CD4-positive, CD25-positive, alpha-beta regulatory T cell (primary cell): ENCODE measurements at places on chromosomes 11 and 22. TPM values are rescaled to one million over a fixed set of nuclear protein-coding genes. Genes with fewer than 3 reads are reported as not detected.

- H3K27ac ChIP-seq, result no peak overlapping the region
- H3K4me3 ChIP-seq, result no peak overlapping the region
- no peaks in the 10 kb centered on the region for H3K36me3 ChIP-seq
- no peaks in the 10 kb centered on the region for H3K4me1 ChIP-seq
Observed at GRCh38 chr22:49999946-50000586, 12.5 kb downstream of the IL17REL start.

GRCh38 chr11:88480223-88480622 lies 142.7 kb upstream of the CTSC start:
- no peak overlapping the region for H3K27ac ChIP-seq
- DNase-seq, result no peak
- H3K27me3 ChIP-seq, result no peaks in the 10 kb centered on the region
- no peaks in the 10 kb centered on the region for H3K4me1 ChIP-seq
- H3K36me3 ChIP-seq, result no peaks in the 10 kb centered on the region
- no peak overlapping the region for H3K4me3 ChIP-seq

GRCh38 chr11:113288286-113288863 lies 26.0 kb upstream of the TTC12 start:
- H3K4me3 ChIP-seq, result no peak overlapping the region
- no peak for DNase-seq
- H3K27ac ChIP-seq, result no peak overlapping the region
- no peaks in the 10 kb centered on the region for H3K4me1 ChIP-seq

DNA sequence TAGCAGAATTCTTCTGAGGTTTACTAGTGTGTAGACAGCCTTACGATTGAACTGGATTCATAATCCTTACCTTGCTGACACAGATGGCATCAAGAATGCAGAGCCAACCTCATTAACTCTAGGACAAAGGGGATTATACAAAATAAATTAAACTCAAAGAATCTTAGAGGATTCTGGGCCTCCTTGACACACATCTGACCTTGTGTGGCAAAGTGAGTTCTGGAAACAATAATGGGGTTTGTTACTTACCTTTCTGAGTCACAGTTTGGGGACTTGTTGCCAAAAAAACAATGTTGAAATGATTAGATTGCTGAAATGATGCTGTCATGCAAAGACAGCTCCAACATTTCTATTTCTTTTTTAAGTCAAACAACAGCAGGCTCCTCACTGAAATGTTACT lies 179.1 kb upstream of the ISX start:
- H3K27me3 ChIP-seq, result no peaks in the 10 kb centered on the region
- DNase-seq, result no peak
- H3K36me3 ChIP-seq, result no peaks in the 10 kb centered on the region
- H3K4me1 ChIP-seq, result no peaks in the 10 kb centered on the region
- H3K4me3 ChIP-seq, result no peak overlapping the region

DNA sequence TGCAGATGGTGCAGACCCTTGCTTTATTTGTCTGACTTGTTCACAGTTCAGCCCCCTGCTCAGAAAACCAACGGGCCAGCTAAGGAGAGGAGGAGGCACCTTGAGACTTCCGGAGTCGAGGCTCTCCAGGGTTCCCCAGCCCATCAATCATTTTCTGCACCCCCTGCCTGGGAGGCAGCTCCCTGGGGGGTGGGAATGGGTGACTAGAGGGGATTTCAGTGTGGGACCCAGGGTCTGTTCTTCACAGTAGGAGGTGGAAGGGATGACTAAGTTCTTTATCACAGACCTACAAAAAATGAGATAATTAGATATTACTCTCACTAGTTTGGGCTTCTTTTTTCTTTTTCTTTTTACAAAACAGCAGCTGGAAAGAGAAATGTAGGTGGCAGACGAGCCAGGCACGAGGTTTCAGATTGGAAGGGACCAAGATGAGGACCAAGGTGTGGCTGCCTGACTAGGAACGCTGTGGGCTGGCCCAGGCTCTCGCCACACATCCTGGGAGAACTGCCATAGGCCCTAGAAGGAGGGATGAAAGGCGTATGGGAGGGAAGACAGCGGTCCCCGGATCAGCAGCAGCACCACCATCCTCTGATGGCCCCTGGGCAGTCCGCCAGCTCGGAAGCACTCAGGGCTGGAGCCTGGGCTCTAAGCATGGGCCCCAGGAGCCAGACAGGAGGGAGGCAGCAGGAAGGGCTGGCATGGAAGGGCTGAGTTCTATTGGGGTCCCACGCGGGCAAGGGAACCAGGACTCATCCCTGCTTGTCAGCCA lies 14.2 kb downstream of the TXN2 start:
- DNase-seq, result no peak
- H3K27me3 ChIP-seq, result no peaks in the 10 kb centered on the region
- H3K36me3 ChIP-seq, result peaks cover 3% of the 10 kb centered on the region
- H3K4me1 ChIP-seq, result peaks cover 16% of the 10 kb centered on the region
- no peak overlapping the region for H3K4me3 ChIP-seq
- no peak overlapping the region for H3K27ac ChIP-seq

DNA sequence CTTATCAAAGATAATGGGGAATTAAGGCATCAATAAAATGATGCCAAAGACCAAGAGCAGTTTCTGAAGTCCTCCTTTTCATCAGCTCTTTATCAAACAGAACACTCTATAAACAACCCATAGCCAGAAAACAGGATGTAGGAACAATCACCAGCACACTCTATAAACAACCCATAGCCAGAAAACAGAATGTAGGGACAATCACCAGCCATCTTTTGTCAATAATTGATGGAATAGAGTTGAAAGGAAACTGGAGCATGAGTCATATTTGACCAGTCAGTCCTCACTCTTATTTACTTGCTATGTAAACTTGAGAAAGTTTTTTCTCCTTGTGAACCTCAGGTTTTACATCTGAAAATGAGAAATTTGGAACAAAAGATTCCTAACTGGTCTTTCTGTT lies 10.0 kb downstream of the MS4A2 start:
- H3K27me3 ChIP-seq, result no peaks in the 10 kb centered on the region
- no peak overlapping the region for H3K27ac ChIP-seq
- H3K4me1 ChIP-seq, result no peaks in the 10 kb centered on the region

DNA sequence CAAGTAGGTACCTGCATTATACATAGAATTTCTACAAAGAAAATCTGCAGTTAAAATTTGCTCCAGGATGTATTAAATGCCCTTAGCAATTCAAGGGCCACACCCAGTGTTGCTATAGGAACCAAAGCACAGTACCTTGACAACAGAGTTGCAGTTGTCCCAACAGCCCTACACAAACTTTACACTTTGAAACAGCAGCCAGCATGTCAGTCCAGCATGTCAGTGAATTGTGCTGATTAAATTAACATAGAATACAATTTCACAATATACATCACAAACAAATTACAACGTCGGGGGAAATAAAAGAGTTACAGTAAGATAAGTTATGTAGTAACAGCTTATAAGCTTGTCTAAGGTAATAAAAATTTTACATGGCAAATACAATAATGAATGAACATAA lies 389.2 kb downstream of the SOX6 start:
- no peaks in the 10 kb centered on the region for H3K4me1 ChIP-seq
- H3K27me3 ChIP-seq, result no peaks in the 10 kb centered on the region
- H3K36me3 ChIP-seq, result no peaks in the 10 kb centered on the region
- DNase-seq, result no peak
- H3K27ac ChIP-seq, result no peak overlapping the region
- H3K4me3 ChIP-seq, result no peak overlapping the region

- peak overlapping the region; percentile 99 for H3K27ac ChIP-seq
- DNase-seq, result no peak
- H3K27me3 ChIP-seq, result no peaks in the 10 kb centered on the region
- peaks cover 39% of the 10 kb centered on the region for H3K4me1 ChIP-seq
Observed at GRCh38 chr11:72813740-72814285, 398 bp upstream of the ATG16L2 start.

GRCh38 chr11:118198370-118198769 lies 21.9 kb upstream of the SCN2B start:
- H3K27me3 ChIP-seq, result no peaks in the 10 kb centered on the region
- peak; percentile 82 for DNase-seq
- peak overlapping the region; percentile 28 for H3K27ac ChIP-seq
- H3K36me3 ChIP-seq, result peaks cover 66% of the 10 kb centered on the region

DNA sequence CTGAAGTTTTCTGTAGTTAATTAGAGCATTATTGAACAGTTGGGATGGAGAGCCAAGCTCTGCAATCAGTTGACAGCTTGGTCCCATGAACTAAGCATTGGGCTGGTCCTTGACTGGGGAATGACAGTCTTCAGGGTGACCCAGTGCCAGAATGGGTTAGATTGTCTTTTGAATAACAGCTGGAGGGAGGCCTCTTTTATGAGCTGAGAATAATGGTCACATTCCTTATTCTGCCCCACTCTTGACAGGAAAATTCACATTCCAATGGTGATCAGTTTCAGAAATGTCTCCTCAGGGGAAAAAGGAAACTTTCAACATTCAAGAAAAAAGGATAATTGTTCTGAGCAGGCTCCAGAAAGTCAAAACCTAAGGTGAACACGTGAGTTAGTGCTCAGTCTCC lies 113.9 kb downstream of the KIRREL3 start:
- H3K4me3 ChIP-seq, result no peak overlapping the region
- no peak overlapping the region for H3K27ac ChIP-seq
- no peaks in the 10 kb centered on the region for H3K4me1 ChIP-seq
- DNase-seq, result no peak

DNA sequence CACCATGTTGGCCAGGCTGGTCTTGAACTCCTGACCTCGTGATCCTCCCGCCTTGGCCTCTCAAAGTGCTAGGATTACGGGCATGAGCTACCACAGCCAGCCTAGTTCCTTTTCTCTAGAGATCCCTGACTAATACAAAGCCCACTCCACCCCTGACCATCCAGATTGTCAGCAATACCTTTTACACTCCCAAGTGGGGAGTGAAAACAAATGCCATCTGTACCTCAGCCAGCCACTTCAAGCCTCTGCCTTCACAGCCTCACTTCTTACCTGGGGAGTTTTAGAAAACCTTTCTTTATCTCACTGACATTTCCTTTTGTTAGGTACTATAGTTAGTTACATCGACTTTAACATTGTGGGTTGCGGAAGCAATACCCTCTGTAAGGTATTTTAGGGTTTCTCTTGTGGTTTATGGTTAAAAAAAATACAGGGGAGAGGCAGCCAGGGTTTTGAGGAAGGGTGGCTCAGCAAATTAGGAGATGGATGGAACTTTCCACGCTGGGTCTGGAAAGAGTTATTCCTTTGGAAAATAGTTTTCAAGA lies 8.9 kb downstream of the TOM1 start:
- H3K4me3 ChIP-seq, result peak overlapping the region; percentile 62
- no peaks in the 10 kb centered on the region for H3K27me3 ChIP-seq
- DNase-seq, result no peak
- H3K4me1 ChIP-seq, result peaks cover 86% of the 10 kb centered on the region
- peak overlapping the region; percentile 62 for H3K27ac ChIP-seq

DNA sequence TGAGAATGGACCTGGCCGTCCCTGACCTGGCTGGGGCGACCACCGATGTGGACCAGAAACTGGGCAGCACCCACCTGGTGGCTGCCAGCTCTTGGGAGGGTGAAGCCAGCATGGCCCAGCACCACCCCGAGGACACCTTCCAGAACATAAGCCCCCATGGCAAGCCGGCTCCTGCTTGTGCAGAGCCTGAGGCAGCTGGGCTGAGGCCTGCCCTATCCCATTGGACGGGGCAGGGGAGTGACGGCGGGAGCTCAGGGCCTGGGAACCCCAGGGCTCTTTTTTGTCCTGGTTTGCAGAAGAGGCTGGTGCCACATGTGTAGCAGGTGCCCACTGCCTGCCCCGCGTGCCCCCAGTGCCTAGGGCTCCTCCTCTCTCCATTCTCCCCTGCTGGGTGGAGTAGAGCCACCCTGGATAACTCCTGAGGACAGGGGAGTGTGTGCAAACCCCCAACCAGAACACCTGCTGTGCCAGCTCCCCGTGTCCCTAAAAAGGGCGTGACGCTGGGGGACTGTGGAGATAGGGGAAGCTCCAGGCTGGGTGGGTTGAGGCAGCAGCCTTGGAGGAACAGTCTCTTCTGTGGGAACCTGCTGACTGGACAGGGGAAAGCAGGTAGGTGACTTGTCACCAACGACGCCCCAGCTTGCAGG lies 11.9 kb downstream of the DUSP8 start:
- DNase-seq, result no peak
- H3K36me3 ChIP-seq, result no peaks in the 10 kb centered on the region
- H3K4me3 ChIP-seq, result no peak overlapping the region

- H3K27me3 ChIP-seq, result no peaks in the 10 kb centered on the region
- no peaks in the 10 kb centered on the region for H3K4me1 ChIP-seq
- no peak overlapping the region for H3K4me3 ChIP-seq
- no peak for DNase-seq
Observed at GRCh38 chr11:70085815-70086769, 8.0 kb downstream of the ANO1 start.

DNA sequence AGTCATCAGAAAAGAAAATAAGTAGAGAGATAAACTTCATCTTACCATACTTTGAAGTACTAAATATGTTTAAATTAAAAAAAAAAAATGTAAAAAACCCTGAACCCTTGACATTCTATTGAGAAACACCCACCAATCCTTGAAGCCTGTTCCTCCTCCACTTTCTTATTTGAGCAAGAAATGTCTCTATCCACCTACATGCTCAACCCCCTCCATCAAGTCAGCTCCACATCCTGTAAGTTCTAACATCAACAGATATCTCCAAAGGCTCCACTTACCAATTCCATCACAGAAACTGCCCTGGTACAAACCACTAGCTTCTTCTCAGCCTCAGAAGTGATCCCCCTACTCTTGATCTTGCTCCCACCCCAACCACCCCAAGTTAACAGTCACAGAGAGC lies 32.5 kb upstream of the FAT3 start:
- no peak overlapping the region for H3K27ac ChIP-seq
- H3K4me1 ChIP-seq, result no peaks in the 10 kb centered on the region
- no peaks in the 10 kb centered on the region for H3K36me3 ChIP-seq

GRCh38 chr11:112453601-112454577 lies 193.2 kb upstream of the PLET1 start:
- no peaks in the 10 kb centered on the region for H3K36me3 ChIP-seq
- H3K27ac ChIP-seq, result no peak overlapping the region

The OR51E1 gene
- polyA plus RNA-seq, result not detected

The SAA2 gene
- 0.20 TPM for polyA plus RNA-seq

The DYNC2H1 gene
- polyA plus RNA-seq, result 0.18 TPM

The SESN3 gene
- 8.7 TPM for polyA plus RNA-seq

The LINC01488 gene
- not detected for polyA plus RNA-seq

The TRIM68 gene
- polyA plus RNA-seq, result 17.9 TPM

The OR51B4 gene
- polyA plus RNA-seq, result not detected

The FERMT3 gene
- 167 TPM for polyA plus RNA-seq

The MS4A4A gene
- polyA plus RNA-seq, result not detected

The DBX1 gene
- polyA plus RNA-seq, result not detected

The SPON1 gene
- polyA plus RNA-seq, result 0.86 TPM

The ARHGAP20 gene
- not detected for polyA plus RNA-seq
